HuH-7.5 (cell line): ENCODE measurements at places on chromosomes 2 and 18.

- DNase-seq, result no peak
Observed at GRCh38 chr2:170354388-170354787, 176.4 kb downstream of the MYO3B start.

DNA sequence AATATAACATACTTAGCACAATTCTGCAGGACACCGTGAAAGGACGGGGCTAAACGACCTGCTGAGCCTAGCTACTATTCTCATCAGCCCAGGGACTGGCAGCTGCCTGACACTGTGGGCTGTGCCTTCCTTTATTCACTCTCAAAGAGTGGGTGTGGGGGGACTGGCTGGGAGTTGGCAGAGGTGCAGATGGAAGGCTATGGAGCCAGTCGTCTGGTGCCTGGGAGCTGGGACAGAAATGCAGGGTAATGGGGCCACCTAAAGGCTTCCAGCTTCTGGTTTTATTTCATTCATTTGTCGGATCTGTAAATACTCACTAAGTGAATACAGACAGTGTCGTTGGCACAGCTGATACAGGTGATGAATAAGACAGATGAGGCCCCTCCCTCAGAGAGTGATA lies 56.0 kb upstream of the NFU1 start:
- no peak for DNase-seq

DNA sequence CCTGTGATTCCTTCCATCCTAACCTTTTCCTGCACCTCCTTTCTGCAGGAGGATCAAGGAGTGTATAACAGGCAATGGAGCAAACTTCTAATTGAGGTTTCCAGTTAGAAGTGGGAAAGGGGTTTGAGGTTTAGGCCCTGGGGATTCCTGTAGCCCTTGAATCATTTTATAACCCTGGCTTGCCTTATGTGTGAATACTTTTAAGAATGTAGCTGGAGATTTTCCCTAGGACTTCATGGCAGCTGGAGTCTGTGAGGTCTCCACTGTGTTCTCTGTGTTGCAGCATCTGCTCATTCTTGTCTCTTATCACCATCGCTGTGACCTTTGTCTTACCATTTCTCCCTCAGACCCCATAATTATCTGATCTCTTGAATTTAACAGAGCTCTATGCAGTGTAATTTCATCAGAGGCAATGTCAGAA lies 370.2 kb upstream of the SLC14A2 start:
- no peak for DNase-seq

GRCh38 chr2:212919238-212919637 lies 232.2 kb downstream of the IKZF2 start:
- no peak for DNase-seq

DNA sequence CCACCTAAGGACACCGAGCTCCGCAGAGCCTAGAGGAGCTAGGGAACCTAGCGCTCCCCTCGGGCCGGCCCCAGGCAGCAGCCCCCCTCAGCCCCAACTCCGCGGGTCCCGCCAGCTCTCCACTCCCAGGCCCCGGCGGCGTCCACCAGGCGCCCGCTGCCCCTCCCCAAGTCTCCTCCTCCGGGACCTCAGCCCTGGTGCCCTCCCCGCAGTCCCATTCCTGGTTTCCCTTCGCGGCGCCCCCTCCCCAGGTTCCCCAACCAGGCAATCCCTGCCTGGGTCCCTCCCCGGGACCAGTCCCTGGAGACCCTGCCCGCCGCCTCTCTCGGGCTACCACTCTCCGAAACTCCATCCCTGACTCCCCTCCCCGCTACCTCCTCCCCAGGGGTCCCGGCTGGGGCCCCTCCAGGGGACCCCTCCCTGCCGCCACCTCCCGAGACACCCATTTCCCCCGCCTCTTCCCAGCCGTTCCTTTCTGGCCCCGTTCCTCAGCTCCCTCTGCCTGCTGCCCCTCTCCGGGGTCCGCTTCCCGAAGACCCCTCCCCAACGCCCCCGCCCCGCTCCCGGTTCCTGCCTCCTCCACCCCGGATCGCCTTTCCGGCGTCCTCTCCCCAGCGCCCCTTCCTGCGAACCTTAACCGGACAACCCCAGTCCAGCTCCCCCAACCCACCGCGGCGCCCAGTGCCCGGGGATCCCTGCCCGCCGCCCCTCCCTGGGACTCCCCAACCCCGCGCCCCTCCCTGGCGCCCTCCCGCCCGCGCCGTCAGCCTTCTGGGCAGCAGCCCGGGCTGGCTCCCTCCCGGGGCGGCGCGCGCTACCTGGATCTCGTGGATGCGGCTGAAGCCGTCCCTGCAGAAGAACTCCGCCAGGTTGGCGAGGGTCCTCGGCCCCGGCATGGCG lies 678 bp downstream of the CYP27C1 start:
- no peak for DNase-seq

DNA sequence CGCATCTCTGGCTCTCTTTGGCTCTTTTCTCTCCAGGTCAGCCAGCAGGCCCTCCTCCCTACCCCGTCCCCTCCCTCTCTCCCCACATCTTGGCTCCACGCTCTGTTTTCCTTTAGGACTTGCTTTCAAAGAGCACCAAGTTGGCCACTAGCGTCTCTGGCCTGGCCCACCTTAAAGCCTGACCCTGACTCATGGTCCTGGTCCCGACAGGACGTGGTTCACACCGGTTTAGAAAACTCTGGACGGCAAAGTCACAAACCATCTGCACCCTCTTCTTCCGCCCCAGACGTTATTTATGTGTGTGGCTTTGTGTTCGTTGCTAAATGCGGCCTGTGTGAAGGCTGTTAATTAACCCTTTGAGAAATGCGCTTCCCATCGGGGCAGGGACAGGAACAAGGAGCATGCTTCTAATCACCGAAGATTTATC lies 169.0 kb upstream of the HAAO start:
- DNase-seq, result no peak

GRCh38 chr2:149662556-149662955 lies 75.0 kb upstream of the MMADHC start:
- DNase-seq, result no peak

DNA sequence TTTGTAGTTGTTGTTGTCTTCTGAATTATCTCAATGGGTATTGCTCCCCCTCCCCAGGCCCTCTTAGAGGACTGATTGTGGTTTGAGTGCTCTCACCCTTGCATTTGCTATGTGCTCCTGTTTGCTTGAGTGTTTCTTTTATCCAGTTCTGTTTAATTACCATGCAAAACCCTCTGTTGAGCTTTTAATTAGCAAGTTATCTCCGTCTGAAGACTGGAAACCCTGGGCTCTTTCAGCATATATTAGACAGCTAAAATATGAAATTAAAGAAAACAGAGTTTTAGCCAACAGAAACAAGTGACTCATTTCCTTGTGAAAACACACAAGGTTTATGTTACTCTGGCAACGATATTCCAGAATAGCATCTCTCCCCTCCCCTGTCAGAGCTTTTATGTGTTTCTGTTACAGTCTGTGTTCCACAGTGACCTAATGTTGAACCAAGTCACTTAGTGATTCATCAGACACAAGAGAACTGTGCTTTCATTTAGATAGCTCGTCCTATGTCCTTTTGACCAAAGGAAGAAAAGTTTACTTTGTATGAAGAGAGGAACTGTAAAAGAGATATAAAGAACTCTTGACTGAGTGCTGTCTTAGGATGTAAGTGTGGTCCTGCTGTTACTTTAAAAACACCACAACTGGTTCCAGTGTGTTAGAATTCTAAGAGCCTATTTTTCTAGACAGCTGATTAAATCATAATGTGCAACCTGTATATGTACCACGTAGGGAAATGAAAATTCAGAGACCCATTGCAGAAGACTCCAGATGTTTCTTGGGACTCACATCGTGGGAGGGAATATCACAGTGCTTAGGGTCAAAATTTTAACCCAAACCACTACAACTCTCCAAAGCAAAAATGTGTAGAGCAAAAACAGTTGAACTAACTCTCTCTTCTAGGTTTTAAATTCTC lies 172.8 kb upstream of the RBMS1 start:
- DNase-seq, result no peak

DNA sequence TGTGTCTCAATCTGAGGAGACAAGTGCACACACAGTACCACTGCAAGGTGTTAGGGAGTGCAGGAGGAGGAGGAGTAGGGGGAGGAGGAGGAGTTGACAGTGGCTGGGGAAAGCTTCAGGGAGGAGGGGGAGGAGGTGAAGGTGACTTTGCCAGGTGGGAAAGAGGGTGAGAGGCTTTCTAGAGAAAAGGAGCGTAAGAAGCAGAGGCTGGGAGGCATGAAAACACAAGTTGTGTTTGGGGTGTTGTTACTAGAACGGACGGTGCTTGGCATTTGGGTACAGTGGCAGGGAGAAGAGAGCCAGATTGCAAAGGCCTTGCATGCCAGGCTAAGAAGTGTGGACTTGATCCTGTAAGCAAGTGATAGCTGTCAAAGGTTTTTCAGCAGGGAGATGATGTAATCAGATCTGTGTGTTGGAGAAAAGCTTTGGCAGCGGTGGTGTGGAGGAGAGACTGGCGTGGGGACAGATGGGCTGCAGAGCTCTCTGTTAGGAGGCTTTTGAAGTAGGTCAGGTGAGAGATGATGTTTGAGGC lies 16.2 kb downstream of the TANC1 start:
- DNase-seq, result no peak

DNA sequence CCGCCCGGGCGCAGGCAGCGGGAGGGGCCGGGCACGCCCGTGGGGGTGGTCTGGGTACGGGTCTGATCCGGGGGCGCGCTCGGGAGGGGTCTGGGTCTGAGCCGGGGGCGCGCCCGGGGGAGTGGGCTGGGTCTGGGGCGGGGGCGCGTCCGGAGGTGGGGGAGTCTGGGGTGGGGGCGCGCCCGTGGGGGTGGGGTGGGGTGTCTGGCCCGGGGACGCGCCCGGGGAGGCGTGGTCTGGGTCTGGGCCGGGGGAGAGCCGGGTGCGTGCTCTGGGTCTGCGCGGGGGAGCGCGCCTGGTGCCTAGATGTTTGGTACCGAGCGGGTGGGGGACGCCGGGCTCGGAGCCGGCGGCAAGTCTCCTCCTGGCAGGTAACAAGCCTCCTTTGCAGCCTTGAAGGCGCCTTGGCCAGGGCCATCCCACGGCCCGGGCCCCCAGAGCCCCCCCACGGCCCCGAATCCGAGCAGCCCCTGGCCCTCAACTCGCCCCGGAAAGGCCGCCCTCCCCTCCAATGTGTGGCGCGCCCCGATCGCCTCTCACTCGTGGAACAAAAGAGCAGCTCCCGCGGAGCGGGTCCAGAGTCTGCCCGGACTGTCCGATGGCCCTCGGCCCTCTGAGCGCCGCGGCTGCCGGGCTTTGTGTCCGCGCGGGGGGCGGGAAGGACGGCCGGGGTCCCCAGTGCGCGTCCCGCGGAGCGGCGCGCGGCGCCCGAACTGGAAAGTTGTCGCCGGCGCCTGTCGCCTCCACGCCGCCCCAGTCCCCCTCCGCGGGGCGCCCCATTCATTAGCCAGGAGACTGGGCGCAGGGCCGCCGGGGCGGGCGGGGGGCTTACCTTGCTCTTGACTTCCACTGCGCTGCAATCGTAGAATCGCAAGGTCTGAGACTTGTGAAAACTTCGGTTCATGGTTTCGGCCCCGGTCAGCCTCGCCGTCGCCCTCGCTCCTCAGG lies 595 bp downstream of the PARD6G start:
- peak; percentile 43 for DNase-seq

DNA sequence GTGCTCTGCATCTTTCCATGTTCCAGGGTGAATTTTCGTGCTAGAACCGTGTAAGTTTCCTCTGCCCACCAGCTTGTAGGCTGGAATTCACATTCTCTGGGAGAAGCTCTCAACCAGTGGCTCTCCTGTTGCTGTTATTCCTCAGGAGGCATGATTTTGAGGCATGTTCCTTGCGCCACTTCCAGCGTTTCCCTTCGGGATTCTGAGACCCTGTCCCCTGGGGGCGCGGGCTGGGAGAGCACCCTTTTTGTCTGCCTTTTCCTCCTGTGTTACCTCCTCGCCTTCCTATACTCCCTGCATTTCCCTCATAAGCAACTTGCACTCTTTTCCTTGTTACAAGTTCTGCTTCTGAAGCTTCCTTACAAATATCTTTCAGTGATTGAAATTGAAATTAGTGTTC lies 156.4 kb downstream of the PTPRM start:
- DNase-seq, result no peak

DNA sequence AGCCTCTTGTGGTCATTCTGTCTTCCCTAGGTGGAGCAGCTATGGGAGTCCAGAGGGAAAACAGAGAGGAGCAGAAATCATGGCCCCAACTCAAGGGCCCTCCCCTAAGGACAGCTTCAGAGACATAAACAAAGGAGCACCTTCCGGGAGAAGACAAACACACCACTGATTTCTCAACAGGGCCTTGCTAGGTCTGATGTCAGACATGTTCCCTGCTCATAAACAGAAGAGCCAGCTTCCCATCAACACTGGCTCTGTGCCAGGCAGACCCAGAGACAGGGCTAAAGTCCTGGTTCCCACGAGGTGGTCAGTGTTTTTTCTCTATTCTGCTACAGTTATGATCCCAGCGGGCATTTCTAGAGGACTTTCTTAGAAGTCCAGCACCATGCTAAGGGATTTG lies 19.3 kb downstream of the CXCR2 start:
- no peak for DNase-seq

DNA sequence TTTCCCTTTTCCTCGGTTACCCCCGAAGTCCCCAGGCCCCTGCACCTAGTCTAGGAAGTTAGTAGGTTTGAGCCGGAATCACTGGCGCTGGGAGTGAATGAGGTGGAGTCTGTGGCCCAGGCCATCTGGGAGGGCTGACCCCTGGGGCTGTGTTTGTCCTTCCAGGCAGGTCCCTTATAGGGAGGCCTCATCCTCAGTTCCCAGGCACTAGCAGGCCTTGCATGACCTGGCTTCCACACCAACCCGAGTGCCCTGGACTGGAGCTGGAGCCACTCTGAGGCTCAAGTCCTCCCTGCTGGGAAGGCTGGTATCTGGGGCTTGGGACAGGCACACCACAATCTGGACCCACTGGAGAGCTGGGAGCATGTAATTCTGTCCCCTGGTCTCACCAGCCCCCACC lies 111.0 kb downstream of the DYSF start:
- DNase-seq, result no peak

GRCh38 chr2:202094426-202094986 lies 21.5 kb downstream of the KIAA2012 start:
- DNase-seq, result no peak

DNA sequence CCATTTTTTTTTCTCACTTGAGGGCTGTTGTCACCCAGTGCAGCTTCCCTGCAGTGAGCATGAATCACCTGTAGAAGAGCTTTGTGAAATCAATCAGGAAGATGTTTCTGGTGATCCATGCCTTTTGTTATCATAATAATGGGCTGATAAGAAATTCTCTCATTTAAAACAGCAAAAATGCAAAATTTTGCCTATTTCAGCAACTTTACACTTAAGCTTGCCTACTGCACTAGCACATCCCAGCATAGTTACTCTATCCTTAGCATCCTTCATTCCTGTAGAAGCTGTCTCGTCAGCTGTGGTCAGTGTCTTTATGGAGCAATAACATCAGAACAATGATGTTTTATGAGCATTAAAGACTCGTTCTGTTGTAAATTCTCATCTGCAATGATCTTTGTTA lies 178.6 kb upstream of the ZNF804A start:
- DNase-seq, result no peak

- no peak for DNase-seq
Observed at GRCh38 chr2:102110596-102111334, 31.8 kb upstream of the IL1R1 start.
